Fibroblast of skin of abdomen (primary cell): ENCODE measurements at places on chromosomes 7 and 10.
A peak's percentile ranks its signal among the peaks of the same experiment; 100 is the strongest.

DNA sequence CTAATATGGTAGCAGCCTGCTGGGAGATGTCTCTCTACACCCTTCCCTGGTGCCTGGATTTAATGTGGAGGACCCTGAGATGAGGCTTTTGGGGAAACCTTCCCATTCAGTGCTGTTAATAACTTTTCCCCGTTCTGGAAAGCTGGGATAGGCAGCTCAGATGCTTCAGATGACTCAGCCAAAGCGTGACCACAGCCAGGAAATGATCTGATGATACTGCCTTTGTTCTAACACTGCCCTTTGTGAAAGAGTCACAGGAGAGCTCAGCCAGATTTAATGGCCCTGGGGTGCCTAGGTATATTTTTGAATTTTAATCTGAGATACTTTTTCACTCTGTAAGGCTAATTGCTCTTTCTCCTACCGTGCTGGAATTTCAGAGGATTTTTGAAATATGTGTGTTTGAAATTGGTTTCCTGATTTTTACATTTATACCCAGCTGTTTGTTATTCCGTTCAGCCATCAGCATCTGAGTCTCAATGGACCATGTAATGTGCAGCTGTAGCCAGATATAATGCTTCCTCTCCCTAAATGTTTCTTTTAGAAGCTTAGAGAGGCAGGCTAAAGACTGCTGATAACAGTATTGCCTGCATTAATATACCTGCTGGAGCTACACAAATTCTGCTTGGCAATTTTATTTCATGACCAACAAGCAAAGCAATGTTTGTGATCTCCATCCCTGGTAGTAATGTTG, 17.8 kb downstream of the CELF2 start:
- DNase-seq, result peak; percentile 75

GRCh38 chr7:31284106-31284505, 56.4 kb downstream of the NEUROD6 start:
- DNase-seq, result no peak

DNA sequence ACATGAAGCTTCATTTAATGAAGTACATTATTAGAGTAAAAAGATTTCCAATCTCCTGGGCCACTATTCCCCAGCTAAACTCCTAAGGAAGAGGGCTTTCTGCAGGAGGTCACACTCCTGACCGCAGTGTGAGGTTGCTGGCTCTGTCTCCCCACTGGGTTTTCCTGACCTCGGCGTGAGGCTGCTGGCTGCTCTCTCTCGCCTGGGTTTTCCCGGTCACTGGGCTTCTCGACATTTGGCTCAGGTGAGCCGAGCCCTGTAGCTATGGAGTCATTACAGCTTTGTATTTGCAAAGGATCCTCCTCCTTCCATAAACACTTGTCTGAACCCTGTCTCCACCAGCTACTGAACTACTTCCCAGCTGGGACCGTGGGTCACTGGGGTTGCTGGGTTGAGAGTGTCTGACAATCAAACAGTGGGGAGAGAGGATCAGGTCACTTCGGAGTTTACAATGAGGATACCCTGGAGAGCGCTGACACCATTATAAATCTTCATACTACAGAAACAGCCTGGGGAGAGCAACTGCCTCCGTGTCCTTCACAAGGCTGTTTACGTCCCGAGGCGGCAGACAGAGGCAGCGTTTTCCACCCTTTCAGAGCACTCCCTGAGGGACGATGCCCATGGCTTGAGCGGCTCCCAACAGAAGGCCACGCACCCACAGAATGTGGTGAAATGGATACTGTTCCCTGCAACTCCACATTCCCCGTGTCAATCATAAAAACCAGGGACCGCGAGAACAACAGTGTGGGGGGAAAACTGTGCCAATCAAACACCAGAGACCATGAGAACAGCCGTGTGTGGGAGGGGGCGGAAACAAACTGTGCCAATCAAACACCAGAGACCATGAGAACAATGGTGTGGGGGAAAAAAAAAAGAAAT, 226.2 kb downstream of the ZMYND11 start:
- no peak for DNase-seq

DNA sequence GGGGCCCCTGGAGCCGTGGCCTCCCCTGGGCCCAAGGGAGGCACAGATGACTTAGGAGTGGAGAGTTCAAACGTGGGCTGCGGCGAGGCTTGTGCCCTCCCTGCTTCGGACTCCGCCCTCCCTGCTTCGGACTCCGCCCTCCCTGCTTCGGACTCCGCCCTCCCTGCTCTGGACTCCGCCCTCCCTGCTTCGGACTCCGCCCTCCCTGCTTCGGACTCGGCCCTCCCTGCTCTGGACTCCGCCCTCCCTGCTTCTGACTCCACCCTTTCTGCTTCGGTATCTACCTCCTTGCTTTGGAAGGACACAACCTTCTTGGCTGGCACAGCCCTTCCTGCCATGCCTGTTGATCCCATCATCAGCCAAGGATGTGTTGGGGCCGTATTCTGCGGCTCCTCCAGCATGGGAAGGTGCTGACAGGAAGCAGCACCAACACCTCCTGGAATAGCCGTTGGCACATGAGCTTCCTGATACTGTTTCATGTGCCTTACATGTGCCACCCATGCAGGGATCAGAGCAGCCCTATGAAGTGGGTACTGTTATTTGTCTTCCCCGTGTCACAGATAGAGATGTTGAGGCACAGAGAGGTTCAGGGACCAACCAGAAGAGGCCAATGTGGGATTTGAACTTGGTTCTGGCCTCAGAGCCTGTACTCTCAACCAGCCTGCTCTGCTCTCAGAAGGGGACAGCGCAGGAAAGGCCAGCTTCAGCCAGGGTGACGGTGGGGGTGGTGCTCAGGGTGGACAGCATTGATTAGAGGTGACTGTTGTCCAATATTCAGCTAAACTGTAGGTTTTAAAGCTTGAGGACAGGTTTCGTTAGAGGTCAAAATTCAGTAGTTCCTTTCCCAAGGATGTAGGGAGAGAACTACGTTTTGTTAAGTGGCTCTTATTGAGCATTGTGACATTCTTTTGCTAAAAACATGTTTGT, 114.5 kb downstream of the NKX6-2 start:
- no peak for DNase-seq

DNA sequence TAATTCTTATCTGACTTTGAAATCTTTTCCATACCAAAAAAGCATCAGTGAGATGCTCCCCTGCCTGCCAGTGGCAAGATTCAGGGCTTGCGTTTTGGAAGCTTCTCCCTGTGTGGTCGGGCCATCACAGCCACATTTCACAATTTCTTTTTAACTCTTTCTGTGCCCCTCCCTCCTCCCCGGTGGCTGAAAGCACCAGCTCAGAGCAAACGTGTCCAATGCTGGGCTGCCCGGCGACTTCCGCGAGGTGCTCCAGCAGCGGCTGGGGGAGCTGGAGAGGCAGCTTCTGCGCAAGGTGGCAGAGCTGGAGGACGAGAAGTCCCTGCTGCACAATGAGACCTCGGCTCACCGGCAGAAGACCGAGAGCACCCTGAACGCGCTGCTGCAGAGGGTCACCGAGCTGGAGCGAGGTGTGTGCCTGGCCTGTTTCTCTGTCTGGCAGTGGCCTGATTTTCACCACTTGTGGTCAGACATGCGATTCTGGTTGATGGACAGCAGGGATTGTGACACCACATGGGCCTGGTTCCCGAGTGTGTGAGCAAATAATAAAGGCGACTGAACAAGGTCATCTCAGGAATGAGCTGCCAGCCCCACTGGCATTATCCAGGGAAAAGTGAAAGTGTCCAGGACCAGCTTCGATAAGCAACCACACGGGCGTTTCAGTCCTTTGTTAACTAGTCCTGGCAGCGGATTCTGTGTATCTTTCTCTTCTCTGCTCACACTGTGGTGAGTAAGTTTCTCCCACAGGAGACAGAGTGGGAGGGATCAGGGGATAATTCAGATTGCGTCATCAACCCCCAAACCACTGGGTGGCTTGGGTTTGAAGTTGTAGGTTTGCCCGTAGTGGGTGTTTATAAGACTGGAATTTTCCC, 2.6 kb downstream of the NPTX2 start:
- DNase-seq, result peak; percentile 31

- peak; percentile 80 for DNase-seq
Observed at GRCh38 chr10:52318136-52318701, 4.1 kb downstream of the DKK1 start.

- DNase-seq, result no peak
Observed at GRCh38 chr7:83339907-83340306, 177.2 kb upstream of the PCLO start.

DNA sequence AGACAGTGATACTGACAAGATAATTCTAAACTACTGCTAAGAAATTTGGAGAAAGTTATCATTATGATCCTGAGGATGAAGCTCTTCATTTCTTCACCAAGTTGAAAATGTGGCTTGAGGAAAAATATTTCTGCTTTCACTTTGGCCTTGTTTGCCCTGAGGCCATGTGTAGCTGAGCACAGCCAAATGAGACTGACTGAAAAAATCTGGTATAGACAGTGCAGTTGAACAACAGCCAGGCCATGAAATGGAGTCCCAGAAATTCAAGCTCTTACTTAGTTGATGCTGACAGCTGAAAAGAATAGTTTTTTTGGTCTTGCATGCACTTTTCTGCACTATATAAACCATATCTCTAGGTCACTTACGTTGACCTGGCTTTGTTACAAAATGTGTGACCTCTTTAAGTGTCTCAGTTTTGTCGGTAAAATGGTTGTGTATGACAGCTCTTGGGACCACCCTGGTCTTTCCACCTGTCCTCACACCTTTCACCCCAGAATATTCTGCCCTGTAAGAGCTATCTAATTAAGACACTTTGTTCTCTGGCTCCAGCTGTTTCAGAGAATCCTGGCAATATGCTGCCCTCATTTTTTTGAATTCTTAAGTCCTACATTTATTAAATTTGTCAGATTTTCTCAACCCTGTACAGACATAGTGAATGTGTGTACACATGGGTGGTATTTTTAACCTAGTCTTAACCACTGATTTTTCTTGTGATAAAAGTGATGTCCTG, 91.3 kb downstream of the CD36 start:
- DNase-seq, result peak; percentile 63

- no peak for DNase-seq
Observed at GRCh38 chr7:23607866-23608265, 10.7 kb downstream of the CCDC126 start.
